ENCODE measurements at places on chromosomes 2 and 18.

DNA sequence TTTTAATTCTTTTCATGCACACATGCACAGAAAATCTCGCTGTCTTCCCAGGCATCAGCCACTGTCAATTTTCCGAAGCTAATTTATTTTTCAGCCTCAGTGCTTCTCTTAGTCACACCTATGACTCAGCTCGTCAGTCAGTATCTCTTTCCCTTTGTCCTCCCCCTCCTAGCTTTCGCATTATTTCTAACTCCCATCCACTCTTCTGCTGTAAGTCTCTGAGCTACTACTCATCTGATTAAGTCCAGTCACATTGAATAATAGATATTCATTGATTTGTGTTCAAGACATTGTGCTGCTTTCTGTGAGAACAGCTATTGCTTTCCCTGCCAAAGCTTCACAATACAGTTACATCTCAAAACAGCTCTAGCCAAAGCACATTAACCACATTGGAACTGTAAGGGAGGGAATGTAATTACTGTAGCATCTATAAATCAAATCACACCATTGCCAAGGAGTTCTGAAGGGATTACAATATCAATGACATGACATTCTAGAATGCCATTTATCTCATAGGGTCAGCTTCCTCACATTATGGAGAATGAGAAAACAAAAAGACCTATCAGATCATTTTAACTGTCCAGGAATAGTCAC is 89.4 kb downstream of the SCN3A start:
- no peak for DNase-seq

DNA sequence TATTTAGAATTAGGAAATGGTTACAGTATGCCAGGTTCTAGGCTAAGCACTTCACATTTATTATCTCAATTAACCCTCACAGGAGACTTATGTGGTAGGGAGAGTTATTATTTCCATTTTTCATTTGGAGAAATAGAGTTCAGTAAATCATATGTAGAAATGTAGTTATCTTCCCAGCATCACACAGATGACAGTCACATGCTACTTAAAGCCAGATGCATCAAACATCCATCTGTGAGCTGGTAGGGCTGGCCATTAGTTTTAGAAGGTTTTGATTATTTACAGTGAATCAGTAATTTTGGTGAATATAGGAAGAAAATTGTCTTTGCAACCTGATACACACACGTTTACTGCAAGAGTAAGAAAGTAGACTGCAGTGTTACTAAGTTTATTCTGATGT is 97.9 kb downstream of the RIT2 start:
- no peak for DNase-seq

GRCh38 chr2:348361-348916 is 60.5 kb upstream of the ALKAL2 start:
- no peak for DNase-seq

GRCh38 chr2:86020984-86021383 is 84.7 kb downstream of the POLR1A start:
- no peak for DNase-seq

DNA sequence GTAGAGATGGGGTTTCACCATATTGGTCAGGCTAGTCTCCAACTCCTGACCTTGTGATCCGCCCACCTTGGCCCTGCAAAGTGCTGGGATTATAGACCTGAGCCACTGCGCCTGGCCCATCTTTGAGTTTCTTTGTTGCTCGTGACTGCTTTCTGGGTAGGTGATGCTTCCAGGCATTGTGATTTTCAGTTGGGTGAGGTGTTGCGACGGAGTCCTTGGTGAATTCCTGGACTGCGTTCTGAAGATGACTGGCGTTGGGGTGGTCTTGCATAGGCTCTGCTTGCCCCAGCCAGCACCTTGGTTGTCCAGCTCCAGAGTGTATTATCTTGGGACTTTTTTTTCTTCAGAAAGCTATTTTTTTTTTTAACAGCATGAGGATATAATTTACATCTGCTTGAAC is 103.4 kb downstream of the DCDC2C start:
- no peak for DNase-seq

DNA sequence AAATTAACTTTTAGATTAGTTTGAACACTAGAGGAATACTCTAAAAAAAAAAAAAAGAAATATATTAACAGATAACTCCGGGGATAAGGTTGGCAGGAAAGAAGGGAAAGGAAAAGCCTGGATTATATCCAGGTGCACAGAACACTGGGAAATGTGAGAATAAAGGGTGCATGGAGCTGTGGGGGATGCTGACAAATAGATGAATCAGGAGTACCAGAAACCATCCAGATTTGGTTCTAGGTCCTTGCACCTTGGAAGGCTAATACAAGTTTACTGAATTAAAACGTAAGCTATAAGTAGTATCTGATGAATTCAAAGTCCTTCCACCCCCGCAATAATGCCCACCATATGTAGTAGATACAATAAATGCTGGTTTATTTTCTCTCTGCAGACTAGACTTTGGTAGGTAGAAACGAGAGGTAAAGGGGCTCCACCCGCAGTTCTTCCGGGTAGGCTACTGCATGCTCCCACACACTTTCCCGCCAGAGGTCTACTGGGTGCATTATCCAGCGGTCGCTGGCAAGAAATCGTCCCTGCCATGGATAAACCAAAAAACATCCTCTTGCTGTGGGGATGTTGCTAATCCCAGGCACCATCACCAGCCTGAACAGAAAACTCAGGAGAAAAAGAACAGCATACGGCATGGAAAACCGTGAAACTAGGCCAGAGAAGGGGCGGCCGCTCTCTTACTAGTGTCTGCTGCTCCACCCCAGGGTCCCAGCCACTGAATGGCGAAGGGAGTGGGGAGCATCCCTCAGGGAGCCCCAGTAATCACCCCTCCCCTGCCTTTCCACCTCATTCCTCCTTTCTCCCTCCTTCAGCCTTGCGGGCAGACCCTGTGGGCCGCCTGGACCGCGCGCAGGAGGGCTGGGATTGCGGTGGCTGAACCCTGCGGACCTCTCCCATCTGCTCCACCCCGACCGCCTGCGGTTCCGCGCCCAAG is 1.5 kb downstream of the CNRIP1 start:
- DNase-seq: no peak

GRCh38 chr2:23703583-23704385 is 223.1 kb downstream of the ATAD2B start:
- no peak for DNase-seq

DNA sequence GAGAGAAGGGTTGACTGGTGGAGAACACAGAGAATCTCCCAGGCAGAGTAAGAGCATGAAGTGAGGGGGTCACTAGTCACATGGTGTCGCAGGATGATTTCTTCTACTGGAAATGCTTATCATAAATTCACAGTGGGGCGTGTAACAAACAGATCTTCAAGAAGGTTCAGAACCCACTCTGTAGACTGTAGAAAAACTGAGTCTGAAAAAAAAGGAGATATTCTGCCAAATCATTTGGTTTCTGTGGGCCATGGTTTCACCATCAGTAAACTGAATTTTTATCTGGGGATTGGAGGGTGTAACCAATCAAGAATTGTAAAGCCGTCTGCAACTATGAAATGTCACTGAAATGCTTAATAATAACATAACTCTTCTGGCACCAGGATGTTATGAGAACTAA is 15.0 kb downstream of the TPGS2 start:
- no peak for DNase-seq

- DNase-seq: no peak
These were observed 40.5 kb upstream of the SIX2 start for GRCh38 chr2:45049569-45050336.

- DNase-seq: no peak
These were observed 297.9 kb upstream of the SIX2 start for GRCh38 chr2:45307147-45307546.

DNA sequence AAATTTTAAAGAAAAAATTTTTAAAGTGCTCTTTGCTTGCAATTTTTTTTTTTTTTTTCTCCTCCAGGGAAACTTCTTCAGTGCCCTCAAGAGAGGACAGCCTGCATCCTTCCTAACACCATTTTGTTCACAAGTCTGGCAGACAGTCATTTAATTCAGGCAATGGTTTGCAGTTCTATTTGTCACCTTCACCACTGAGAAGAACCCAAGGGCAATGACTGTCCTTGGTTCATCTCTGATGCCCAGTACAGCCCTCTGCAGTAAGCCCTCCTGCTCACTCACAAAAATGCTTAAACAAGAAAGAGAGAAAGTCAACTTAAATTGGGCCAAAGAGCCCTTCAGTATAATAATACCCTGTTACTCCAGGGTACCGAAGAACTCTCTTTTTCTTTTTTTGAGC is 52.4 kb downstream of the TGFA start:
- DNase-seq: no peak

DNA sequence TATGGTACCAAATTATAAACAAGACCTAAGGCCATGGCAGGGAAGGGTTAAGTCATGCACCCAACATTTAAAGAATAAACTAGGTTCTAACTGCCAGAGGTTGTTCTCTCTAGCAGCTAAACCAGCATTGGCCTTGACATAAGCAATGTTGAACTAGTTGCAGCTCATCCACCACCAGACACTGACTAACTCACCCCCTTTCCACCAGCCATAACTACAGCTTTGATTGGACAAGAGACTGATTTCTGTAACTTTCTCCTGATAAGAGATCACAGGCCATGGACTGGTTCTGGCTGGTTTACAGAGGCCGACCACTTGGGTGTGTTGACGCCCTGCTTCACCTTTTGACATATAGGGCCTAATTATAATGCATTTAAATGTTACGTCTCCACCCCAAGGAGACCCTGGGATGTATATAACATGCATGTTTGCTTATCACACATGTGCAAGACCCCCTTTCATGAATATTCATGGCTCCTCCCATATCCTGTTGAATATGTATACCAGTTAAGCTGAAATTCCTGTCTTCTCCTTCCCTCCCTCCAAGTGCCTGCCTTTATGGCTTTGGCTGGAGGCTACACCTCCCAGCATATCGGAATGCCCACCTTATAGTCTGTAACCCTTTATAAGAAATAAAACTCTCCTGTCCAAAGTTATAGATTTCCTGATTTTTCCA is 75.9 kb downstream of the MRPS9 start:
- DNase-seq: no peak

- DNase-seq: no peak
These were observed 153.9 kb downstream of the RNF144A start for GRCh38 chr2:7071154-7071553.

DNA sequence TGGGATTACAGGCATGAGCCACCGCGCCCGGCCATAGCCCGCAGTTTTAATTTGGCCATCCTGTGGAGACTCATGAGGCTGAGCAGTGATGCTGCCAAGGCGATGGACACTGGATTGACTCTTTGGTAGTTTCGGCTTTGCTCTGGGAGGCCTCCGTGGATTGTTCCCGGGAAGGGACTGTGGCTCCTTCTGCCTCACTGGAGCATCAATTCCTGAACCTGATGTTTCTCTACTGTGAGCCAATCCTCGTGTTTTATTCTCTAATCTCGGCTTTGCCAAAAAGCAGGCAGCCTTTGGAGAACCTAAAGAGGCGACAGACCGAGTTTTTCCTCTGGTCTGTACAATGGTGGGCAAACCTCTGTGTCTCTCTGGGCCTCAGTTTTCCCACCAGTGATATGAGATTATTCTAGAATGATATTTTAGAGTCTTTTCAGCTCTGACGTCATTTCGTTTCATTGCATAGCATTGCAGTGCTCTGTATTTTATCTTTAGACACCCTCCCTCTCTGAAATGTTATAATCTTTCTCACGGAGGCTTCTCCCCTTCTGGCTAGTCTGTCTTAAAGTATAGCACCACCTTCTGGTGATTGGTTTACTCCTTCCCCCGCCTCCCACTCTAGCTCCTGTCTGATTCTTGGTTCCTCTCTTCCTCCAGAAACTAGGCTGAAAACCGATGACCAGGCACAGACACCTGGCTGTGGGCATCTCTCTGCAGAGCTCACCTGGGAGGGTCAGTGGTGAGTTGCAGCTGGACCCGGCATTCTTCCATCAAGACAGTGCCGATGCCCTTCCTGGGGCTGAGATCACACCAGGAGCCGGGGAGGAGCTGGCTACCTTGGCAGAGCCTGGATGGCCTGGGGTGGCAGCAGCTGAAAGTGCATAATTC is 341.3 kb downstream of the MYCN start:
- no peak for DNase-seq

DNA sequence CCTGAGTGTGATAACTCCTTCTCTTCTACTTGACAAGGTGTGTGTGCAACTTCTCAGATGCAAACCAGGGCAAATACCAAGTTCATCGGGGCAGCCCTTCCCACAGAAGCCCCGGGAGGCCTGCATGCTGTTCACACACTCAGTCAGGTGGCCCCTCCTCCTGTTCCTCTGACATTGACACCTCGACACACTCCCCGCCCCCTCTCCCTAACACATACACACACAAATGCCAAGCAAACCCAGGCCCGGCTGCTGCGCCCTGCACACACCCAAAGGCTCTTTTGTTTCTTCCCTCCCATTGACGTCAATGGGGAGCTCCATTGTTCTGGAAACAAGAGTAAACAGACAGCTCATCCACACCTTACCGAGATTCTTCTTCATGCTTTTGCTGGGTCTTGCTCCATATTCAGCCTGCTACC is 1.7 kb upstream of the PER2 start:
- DNase-seq: no peak

DNA sequence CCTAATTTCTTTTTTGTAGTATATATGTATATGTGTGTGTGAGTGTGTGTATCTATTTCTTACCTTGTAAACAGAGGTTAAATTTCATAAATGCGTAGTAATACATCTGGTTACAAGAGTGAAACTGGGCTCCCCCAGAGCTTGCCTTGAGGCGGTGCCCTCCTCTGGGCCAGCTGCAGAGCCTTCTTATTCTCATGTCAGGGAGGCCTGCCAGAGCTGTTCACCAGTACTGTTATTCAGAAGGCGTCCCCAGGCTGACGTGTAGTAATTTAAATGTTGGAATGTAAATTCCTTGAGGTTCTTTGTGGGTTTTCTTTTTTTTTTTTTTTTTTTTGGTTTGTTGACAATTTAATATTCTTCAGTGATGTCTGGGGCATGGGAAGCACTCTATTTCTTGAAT is 11.2 kb downstream of the COPS8 start:
- DNase-seq: no peak

- DNase-seq: no peak
These were observed 136.3 kb downstream of the RPIA start for GRCh38 chr2:88827821-88828220.

DNA sequence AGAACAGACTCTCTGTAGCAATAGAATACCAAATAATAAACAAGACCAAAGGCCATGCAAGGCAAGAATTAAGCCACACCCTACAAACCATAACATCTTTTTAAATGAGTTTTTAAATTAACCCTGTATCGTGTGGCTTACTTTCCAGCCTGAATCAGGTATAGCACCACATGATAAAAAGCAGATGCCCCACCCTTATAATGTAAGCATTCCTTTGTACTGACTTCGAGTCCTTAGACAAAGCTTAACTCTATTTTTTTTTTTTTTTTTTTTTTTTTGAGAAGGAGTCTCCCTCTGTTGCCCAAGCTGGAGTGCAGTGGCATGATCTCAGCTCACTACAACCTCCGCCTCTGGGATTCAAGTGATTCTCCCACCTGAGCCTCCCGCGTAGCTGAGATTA is 1.7 kb upstream of the C2orf42 start:
- no peak for DNase-seq

Measured in effector CD8-positive, alpha-beta T cell (primary cell).